ENCODE measurements at places on chromosomes 7 and 10. TPM values are rescaled to one million over a fixed set of nuclear protein-coding genes. Genes with fewer than 3 reads are reported as not detected.

The HTR7 gene
- total RNA-seq: 0.10 TPM

The SLC26A3 gene
- total RNA-seq: not detected

The CLRN3 gene
- not detected for total RNA-seq

The MET gene
- total RNA-seq: not detected

The ASB15 gene
- total RNA-seq: not detected

The LHFPL3 gene
- total RNA-seq: not detected

The SEMA3D gene
- not detected for total RNA-seq

The ZPBP gene
- not detected for total RNA-seq

The CPN1 gene
- not detected for total RNA-seq

DNA sequence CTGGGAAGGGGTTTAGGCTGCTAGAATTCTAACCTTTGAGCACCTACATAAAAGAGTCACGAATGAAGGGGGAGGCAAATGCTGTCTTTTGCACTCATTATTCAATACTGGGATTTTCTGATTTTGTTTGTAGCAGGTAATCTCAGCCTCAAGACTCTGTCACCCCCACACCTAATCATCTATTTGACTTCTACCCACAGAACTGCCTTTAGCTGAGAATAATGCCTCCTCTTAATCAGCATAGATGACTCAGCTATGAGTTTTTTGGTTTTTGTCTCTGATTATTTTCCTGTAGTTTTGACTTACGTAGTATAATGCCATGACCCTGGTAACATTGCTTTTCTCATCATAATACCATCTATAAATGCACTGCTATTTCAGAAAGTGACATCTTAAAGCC, 42.7 kb upstream of the CACNB2 start:
- DNase-seq: no peak

DNA sequence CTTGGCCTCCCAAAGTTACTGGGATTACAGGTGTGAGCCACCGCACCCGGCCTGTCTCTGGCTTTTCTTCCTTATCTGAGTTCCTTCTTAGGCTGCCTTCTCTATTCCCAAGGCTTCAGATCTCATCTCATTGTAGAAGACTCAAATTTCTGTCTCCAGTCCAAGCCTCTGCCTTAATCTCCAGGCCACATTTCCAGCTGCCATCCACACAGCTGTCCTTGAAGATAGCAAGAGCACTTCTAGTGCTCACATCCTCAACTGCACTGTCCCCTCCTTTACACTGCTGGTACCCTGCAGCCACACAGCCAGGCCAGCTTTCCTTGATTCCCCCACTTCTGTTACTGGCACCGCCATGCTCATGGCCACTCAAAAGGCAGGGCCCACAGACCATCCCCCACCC, 35.6 kb downstream of the POLL start:
- no peak for DNase-seq

DNA sequence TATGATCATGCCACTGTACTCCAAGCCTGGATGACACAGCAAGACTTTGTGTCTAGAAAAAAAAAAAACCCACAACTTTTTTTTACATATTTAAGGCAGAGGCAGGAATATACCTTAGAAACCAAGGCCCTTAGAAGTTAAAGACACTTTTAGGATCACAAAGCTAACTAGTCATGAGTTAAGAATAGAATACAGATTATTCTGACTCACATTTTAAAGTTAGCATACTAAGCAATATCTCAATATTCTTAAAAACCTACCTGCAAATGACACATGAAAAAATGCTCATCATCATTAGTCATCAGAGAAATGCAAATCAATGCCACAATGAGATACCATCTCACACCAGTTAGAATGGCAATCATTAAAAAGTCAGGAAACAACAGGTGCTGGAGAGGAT, 177.7 kb downstream of the CHCHD3 start:
- DNase-seq: no peak

- DNase-seq: peak; percentile 40
Observed at GRCh38 chr10:110214371-110214826, 7.0 kb downstream of the MXI1 start.

DNA sequence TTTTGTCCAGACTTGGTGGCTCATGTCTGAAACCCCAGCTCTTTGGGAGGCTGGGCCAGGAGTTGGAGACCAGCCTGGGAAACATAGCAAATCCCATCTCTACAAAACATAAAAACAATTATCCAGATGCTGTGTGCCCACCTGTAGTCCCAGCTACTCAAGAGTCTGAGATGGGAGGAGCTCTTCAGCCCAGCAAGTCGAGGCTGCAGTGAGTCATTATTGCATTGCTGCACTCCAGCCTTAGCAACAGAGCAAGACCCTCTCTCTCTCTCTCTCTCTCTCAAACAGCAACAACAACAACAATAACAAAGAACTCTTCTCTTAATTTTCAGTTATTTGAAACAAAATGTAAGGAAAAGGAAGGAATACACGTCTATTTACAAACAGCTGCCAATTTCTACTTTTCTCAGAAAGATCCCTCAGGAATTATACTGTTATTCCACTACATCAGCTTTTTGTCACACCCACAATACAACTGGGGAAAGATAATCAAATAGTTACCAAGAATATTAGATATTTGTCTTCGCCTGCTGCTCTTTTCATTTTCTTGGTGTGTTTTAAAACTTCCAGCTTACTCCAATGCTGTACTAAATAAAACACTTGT, 5.1 kb upstream of the TSPAN12 start:
- DNase-seq: no peak

- DNase-seq: peak; percentile 24
Observed at GRCh38 chr7:106779877-106780276, 85.2 kb upstream of the PIK3CG start.

DNA sequence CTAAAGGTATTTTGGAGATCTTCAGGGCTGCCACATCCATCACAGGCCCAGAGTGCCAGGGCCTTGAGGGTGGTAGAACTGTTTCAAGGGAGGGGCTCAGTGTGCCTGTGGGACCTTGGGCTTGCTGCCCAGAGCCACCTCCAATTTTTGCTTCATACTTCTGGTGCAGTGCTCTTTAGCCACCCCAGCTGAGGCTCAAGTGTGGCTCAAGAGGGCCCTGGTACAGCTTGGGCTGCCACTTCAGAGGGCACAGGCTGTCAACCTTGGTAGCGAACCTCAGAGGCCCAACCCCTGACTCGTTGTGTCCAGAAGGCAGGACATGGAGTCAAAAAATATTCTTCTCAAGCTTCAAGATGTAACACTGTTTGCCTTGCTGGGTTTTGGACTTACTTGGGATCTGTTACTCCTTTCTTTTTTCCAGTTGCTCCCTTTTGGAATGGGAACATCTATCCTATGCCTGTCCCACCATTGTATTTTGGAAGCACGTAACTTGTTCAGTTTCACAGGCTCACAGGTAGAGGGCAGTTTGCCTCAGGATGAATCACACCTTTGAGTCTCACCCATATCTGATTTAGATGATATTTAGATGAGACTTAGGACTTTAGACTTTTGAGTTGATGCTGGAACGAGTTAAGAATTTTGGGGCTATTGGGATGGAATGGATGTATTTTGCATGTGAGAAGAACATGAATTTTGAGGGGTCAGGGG, 224.8 kb downstream of the RPS24 start:
- peak; percentile 15 for DNase-seq

DNA sequence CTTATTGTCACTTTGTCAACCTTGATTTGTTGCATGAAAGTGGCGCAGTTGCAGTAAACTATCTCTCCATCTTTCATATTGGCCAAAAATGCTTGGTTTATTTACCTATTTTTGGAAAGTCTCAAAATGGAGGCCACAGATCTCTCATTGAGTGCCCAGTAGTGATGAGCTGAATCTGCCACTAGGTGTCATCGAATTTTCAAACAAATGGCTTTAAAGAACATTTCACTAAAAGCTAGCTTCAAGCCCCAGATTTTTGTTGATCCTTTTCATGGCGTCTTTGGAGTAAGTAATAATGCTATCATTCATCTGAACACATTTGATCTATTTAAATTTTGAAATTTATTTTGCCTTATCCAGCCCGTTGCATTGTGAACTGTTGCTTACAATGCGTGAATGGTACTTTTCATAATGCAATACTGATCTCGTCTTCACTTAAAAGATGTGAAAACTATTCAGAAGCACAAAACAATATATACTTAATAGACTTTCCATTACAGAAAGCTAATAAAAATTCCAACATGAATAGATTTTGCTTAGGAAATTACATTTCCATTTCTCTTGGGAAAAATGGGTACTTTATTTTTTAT, 236.2 kb downstream of the DNAJB9 start:
- peak; percentile 12 for DNase-seq

- no peak for DNase-seq
Observed at GRCh38 chr7:81944058-81944457, 174.2 kb upstream of the HGF start.

GRCh38 chr10:67936416-67936815, 52.0 kb downstream of the SIRT1 start:
- DNase-seq: no peak

- no peak for DNase-seq
Observed at GRCh38 chr10:114631090-114631665, 26.9 kb downstream of the ABLIM1 start.

GRCh38 chr10:103595933-103596726, 102.6 kb downstream of the NEURL1 start:
- DNase-seq: no peak

GRCh38 chr7:123645516-123645915, 10.2 kb upstream of the LMOD2 start:
- no peak for DNase-seq

- no peak for DNase-seq
Observed at GRCh38 chr10:70035531-70035930, 17.1 kb upstream of the MACROH2A2 start.

GRCh38 chr10:3538656-3539531, 246.1 kb downstream of the KLF6 start:
- DNase-seq: no peak

- DNase-seq: peak; percentile 51
Observed at GRCh38 chr10:100518761-100519241, 860 bp downstream of the SEC31B start.

GRCh38 chr7:47153576-47153975, 428.3 kb downstream of the TNS3 start:
- DNase-seq: peak; percentile 68

DNA sequence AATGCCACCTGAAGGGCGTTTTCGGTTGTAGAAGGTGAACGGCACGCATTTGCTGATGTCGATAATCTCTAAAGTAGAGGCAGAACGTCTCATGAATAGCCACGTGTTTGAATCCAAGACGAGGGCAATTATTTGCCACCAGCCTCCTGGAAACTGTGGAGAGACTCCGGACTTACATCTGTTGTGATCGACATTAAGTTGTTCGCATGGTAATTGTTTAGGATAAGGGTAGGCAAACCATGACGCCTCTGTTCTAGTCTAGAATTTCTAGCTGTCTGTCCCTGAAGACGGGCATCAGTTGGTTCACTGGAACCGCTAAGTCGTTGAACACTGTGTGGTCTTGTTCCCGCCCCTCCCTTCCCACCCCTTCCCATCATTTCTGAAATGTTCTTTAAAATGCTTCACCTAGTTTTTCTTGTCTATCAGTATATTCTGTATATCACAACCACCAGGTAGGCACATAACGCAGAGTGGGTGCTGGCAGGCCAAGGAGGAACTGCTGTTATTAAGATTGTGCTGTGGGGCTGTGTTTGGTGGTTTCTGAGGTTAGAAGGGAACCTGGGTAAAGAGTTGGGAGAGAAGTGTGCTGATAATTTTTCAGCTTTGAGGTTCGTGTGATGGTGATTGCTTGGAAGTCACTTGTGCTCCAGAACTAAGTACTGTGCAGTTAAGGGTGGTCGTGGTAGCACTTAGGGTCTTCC, 1.2 kb downstream of the UBE3C start:
- DNase-seq: peak; percentile 27

DNA sequence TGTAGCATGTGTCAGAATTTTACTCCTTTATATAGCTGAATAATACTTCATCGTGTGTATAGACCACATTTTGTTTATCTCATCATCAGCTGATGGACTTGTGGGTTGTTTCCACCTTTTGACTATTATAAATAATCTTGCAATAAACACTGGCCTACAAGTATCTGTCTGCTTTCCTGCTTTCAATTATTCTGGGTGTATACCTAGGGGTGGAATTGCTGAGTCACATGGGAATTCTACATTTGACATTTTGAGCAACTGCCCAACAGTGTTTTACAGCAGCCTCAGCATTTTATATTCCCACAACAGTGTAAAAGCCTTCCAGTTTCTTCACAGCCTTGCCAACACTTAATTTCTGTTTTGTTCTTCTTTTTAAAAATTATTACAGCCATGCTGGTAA, 200.3 kb upstream of the PRSS1 start:
- DNase-seq: no peak

GRCh38 chr7:145584401-145584800, 532.2 kb upstream of the CNTNAP2 start:
- no peak for DNase-seq

DNA sequence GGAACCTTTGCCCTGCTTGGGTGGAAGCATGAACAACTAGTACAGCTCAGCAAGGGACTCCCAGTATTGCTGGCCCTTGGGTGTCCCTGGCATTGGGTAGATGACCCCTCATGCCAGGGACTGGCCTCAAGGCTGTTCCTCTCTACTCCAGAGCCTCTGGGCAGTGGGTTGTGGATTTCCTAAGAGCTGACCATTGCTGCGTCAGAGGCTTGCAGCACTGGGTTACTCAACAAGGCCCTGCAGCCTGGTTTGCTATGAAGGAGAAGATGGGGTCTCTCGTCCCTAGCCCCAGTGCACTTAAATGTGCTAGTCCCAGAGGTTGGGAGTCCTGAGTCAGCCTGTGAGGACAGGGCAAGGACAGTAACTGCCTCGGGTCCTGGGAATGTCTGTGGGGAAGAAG, 2.5 kb downstream of the VSIR start:
- DNase-seq: no peak

- DNase-seq: no peak
Observed at GRCh38 chr7:51619880-51620279, 303.3 kb upstream of the COBL start.

GRCh38 chr10:34816085-34816496, 995 bp upstream of the PARD3 start:
- DNase-seq: no peak

DNA sequence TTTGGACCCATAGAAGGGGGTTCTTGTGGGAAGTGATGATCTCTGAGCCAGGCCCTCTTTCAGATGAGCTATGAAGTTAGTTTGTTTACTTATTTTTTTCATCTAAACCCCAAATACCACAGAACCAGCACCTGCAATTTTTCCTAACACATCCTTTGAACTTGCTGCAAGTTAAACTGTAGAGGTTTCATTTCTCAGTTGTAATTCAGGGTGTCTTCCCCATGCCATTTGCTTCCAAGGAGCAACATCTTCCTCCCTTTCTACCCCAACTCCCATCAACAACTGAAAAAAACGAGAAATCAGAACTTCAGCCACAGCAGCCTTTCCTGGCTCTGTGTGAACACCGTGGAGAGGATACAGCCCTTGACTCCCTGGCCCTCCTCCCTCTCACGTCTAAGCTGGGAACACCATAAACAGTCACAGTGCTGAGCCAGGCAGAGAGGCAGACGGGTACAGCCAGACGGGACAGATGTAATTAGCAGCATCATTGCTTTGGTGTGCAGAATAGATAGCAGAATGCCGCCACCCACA, 63.6 kb downstream of the RGS10 start:
- peak; percentile 45 for DNase-seq

GRCh38 chr7:122055073-122055472, 89.0 kb downstream of the AASS start:
- no peak for DNase-seq

DNA sequence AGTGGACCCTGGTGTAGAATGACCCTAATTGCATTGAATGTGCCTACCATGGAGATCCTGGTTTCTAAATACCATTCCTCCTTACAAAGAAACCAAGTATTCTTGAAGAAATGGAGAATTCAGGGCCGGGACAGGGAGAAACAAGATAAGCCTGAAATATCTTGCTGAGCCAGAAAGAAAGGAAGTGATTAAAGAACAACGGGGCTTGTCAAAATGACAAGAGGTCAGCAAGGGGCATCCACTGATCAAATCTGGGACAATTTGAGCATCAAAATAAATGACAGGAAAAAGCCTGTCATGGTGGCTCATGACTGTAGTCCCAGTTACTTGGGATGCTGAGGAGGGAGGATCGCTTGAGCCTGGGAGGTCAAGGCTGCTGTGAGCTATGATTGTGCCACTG, 8.1 kb downstream of the ABHD11 start:
- no peak for DNase-seq

All from OCI-LY7 (cell line).